ENCODE measurements at places on chromosomes 6 and 20.

GRCh38 chr6:69802995-69803394 is 6.2 kb upstream of the LMBRD1 start:
- DNase-seq = no peak

DNA sequence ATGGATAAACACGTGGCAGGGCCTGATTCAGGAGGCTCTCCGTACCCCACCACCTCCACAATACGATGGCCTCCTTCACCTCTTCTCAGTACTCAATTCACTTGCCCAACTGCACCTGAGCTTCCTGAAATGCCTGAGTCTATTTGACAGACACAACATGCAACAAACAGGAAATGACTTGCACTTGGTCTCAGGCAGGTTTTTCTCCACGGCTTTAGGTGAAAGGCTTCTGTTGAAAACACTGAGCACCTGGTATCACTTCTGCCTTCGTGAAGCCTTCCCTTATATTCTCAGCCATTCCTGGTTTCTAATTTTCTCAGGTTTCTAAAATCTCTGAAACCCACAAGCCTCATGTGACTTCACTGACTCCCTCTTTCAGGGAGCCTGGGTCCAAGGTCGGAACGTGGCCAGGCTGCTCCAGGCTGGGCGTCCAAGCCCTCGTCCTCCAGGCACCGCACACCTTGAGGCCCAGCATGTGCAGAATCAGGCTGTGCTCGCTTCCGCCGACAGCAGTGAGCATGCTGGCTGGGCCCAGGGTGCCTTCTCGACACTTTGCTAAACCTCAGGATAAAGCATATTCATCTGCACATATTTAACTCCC is 34.7 kb downstream of the TAF4 start:
- peak; percentile 12 for DNase-seq

- peak; percentile 73 for DNase-seq
Observed at GRCh38 chr20:62776692-62777527, 19.4 kb upstream of the MRGBP start.

DNA sequence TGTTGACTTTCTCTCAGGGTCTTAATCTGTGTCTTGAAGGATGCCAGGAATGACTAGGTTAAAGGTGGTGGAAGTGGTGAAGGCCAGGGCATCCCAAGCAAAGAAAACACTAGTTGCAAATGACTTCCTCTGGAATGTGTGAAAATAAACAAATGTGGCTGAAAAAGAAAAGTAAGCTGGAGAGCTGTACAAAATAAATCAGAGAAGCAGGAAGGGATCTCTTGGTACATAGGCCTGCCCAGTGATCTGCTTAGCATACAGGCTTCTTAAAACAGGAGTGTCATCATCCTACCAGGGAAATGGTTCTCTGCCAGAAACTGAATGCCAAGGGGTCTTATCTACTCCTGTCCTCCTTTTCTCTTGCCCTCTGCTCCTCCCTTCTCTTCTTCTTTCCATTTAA is 1616.0 kb downstream of the KHDRBS2 start:
- no peak for DNase-seq

DNA sequence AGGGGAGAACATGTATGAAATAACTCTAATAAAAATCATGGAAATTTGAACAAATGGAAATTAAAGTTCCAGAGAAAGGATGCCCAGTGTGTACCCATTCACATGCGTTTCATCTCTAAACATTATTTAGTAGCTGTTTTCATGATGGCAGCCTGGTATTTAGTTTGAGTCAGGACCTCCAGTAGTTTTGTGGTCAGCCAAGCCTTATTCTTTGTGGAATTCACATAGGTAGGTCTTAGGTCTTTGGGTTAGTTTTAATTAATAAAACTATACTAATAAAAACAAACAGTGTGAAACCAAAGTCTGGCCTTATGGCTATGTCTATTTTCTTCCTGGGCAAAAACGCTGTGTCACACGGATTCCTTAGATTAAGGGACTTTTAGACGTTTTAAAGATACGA is 137.8 kb downstream of the FOXC1 start:
- no peak for DNase-seq

DNA sequence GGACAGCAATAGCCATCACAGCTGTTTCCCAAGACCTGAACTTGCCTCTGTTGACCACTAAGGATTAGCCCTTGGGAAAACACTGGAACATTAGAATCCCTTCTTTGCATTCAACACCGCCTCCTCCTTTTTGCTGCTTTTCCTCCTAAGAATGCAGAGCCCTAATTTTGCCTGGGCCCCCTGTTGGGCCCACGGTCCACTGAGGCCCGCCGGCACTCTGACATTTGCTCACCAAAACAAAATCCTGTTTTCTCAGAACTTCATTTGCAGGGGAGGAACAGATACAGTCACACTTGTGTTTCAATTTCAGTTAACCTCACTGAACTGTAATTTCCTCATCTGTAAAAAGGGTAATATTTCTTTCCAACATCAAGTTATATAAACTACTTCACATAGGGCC is 116.0 kb upstream of the JARID2 start:
- DNase-seq = no peak

- DNase-seq = peak; percentile 45
Observed at GRCh38 chr6:87197547-87197946, 42.2 kb downstream of the ZNF292 start.

DNA sequence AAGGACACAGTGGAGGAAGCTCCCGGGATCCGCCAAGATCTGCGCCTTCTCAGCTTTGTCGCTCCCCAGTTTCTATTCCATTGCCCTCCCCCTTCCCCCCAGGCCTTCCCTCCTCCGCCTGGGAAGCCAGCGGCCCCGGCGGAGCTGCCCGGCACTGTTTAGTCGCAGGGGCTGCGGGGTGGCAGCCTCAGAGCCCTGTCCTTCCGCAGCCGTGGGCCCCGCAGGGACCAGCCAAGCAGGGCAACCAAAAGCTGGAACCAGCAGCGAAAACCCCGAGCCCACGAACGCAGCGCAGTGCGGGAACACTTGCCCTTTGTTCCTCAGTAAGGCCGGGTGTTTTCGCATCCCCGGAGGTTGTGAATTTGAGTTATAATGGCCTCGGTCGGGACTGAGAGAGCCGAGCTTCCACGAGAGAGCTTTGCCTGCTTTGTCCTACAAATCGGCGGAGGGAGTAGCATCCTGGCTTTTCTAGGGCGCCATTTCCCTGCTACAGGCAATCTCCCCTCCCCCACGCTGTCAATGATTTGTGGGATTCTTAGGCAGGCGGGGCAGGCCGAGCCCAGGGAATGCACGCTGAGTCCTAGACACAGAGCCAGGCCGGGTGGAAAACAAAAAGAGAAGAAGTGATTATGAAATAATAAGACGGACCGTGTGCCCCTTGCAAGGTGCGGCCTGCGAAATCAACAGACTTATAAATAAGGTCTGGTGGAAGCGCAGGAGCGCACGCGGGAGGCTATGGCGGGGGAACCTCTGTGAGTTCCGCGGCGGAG is 4.0 kb upstream of the TUBB2B start:
- DNase-seq = no peak

DNA sequence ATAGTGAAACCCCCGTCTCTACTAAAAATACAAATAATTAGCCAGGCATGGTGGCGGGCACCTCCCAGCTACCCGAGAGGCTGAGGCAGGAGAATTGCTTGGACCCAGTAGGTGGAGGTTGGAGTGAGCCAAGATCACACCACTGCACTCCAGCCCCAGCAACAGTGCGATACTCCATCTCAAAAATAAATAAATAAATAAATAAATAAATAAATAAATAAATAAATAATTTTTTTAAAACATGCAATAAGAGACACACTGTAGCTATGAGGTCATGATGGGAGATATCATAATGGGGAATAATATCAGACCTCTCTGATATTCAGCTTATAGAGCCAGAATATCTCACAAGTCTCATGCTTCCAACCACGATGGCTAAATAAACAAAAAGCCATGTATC is 82.3 kb downstream of the CD24 start:
- no peak for DNase-seq

GRCh38 chr20:48189181-48189580 is 403.9 kb upstream of the SULF2 start:
- no peak for DNase-seq

- no peak for DNase-seq
Observed at GRCh38 chr6:163457637-163458561, 43.4 kb downstream of the QKI start.

GRCh38 chr6:4593951-4594350 is 182.3 kb upstream of the CDYL start:
- DNase-seq = no peak

DNA sequence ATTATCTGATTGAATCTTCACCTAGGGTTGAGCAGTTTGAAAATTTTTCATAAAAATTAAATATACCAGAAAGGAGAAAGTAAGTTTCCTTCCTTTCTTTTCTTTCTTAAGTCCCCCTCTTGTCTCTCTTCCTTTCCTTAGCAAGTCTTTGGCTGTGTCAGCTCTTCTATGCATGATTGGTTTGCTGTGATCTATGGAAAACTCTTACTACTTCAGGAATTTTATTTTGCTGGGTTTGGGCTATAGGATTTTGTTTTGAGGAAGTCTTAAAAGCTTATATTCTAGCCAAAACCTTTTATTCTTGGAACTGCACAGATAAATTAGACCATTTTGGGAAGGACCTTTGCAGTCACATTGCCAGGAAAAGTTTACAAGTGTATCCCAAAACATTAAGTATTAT is 173.4 kb upstream of the CITED2 start:
- no peak for DNase-seq

DNA sequence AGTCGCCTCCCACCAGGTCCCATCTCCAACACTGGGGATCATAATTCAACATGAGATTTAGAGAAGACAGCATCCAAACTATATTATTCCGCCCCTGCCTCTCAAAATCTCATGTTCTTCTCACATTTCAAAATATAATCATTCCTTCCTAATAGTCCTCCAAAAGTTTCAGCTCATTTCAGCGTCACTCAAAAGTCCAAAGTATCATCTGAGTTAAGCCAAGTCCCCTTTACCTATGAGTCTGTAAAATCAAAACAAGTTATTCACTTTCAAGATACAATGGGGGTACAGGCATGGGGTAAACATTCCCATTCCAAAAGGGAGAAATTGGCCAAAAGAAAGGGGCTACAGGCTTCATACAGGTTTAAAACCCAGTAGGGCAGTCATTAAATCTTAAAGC is 39.5 kb upstream of the SUMO4 start:
- DNase-seq = no peak

DNA sequence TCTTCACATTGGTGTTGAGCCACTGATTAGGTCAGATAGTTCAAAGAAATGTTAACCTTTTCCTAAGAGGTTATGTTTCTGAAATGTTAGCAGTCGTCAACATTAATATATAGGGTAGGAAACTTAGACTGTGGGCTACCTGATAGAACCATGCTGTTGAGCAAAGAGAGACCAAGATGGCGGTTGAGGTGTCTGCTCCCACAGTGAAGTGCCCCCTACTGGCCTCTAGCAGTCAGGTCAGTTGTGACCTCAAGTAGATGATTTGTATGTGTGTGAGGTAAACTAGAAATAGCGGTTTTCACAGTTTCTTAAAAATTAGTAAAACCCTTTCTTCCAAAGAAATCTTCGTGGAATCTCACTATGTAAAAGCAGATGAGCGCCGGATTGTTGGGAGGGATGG is 40.3 kb downstream of the MTHFD1L start:
- DNase-seq = no peak

GRCh38 chr6:43940071-43940392 is 170.0 kb downstream of the VEGFA start:
- DNase-seq = no peak

DNA sequence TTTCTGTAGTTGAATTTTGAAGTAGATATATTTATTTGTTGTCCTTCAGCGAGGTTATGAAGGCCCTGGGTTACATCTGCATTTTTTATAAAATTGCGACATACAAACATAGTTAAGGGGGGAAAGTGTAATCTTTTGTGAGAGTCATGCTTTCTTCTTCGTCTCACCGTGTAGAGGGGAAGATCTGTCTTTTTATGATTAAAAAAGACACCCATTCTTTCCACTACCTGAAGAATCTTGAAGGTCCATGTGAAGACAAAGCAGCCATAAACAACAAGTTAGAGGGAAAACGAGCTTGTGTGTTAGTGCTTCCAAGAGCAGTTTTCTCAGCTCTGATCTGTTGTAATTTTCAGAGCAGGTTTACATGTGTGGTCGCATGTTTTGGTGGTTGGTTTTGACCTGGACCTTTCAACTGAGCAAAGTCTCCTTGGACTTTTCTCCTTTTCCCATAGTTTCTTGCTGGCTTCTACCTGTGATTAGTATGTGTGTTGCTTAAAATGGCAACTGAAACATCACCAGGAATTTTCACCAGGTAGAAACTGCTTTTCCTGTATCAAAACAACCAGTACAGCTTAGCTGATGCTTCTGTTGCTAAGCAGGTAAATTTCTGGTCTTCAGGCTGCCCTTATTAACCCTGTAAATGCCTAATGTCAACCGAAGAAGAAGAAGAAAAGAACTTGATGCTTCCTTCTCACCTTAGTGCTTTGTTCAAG is 37.3 kb downstream of the RREB1 start:
- DNase-seq = no peak

DNA sequence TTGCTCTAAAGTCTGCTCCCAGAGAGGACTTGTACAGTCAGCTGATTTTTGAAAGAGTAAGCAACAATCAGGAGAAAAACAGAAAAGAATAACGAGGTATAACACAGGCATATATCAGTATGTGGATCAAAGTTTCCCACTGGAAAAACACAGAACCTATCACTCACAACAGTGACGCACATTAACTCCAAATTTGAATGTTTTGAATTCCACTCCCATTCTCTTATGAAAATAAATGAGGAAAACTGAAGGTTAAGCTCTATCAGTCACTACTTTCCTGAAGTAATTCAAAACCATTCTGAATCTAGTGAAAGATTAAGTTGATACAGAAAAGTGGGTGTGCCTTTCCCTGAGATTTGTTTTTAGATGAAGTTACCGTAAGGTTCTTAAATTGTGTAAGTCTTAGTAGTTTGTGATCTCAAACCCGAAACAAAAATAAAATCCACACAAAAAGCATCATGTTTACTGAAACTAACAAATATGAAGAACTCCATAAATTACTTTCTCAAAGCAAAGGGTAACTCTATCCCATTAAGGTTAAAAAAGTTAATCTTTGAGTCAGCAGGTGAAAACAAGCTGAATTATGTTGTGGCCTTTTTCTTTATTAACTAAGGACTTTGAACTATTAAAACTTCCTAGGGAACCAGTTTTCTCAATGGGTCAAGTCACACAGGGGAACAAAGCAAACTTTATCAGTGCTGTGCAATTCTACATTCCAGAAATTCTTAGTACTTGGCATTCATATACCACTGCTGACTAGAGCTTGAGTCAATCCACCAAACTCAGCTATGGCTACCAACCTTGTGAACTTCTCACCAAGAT is 115.7 kb downstream of the OGFRL1 start:
- DNase-seq = no peak

- DNase-seq = peak; percentile 72
Observed at GRCh38 chr6:26233649-26234420, 131.2 kb upstream of the BTN3A2 start.

All from activated CD4-positive, alpha-beta T cell treated with anti-CD3 and anti-CD28 coated beads, Interleukin-2, amount 50 U/mL, for 48 hours (primary cell).